ENCODE measurements at places on chromosomes 2 and 18.

GRCh38 chr2:234997389-234997788, 45.6 kb downstream of the SH3BP4 start:
- DNase-seq, result no peak

DNA sequence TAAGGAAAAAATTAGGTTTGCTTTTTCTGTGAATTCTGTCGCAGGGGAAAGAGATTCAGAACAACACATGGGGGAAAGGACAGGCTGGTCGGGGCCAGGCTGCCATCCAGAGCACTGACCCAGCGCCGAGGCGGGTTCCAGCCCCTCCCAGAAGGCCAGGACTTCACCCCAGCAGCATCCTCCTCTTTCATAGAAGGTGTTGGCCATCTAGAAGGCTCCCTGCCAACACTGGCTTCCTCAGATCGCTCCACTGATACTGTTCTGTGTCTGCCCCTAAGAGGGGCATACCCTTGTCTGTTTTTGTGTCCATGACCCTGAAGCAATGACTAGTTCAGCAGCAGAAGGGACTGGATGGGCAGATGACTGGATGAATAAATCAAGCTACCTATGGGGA, 144.5 kb downstream of the HDAC4 start:
- DNase-seq, result no peak

DNA sequence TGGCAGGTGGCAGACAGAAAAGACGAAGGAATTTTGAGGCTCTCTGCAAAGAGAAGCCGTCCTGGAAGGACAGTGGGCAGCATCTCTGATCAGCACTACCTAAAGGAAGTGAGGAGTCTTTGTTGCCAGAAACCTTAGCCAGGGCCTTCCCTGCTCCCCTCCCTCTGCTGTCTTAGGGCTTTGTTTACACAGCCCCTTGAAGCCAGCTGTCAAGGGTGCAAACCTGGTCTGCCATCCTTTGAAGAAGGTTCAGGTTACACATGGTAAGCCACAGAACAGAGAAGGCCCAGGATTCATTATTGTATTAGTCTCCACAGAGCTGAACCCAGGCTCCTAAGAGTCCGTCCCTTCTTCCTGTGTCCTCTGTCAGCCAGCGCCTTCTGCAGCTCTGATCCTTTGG, 356.7 kb downstream of the TGIF1 start:
- no peak for DNase-seq

DNA sequence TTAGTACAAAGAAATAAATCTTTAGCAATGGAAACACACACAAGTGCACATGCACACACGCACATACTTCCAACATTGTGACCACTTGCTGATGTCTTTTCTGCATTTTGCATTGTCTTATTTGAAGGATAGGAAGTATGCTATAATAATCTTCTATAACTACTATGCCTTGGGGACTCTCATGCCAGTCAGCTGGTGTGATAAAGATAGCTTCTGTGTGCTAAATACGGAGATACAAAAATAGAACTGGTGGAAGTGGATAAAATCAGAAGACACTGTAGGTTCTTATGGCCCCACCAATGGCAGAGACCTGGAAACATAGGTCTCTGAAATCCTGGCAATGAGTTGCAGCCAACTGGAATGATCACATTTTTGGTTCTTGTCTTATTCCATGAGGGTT, 31.5 kb upstream of the RASGRP3 start:
- no peak for DNase-seq

DNA sequence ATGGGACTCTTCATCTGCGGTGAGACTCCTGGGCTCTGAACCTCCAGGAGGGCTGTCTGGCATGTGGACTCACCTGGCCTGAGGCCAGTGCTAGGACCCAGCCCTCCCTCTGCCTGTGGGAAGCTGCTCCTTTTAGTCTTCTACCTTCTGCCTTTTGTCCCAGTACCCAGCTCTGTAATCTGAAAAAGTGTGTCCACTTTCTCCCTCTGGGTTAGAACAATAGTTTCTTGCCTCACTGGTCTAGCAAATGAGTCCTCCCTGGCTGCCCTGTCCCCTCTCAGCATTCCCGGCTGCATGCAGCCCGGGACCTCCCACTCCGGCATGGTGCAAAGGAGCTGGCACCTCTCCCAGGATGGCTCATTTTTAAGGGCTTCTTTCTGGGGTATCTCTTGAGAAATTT, 25.9 kb downstream of the GKN2 start:
- DNase-seq, result no peak
